MM.1S (cell line): ENCODE measurements at places on chromosomes 16 and 17.

DNA sequence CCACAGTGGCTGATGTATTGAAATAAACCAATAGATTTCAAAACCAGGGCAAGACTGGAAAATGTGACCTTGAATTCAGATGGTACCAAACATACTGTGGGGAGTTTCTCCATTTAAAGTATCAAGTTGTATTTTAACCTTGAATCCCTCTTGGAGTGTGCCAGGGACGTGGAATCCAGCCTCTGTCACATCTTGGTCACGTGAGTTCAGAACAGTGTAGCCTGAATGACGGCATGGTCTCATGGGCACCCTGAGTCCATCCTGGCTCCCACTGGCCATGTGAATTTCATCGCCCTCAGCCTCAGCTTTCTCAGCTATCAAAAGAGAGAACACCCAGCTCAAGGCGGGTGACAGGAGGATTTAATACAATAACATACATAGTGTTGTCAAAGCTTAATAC, 6.8 kb downstream of the ZNF771 start:
- H3K27ac ChIP-seq: no peak overlapping the region
- 0 out of 2 replicates have a peak, but pooled peaks cover 4% of the 10 kb centered on the region for H3K36me3 ChIP-seq
- H3K4me1 ChIP-seq: peaks cover 32% of the 10 kb centered on the region
- no peaks in the 10 kb centered on the region for H3K27me3 ChIP-seq

DNA sequence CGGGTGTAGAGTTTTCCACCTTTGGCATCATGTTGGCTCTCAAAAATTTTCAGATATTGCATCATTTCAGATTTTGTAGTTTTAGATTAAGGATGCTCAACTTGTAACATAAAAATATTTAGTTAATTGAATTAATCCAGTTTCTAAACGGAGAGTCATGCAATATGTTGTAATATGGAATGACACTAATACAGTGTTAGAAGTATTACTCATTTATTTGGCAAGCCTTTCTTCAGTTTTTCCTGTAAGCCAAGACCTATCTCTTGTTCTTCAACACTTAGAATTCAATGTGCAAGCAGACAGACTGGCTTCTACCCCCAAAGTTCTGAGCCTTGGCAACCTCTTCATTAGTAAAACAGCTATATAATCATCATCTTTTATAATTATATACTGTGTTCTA, 985.0 kb upstream of the GOT2 start:
- no peak for DNase-seq
- no peaks in the 10 kb centered on the region for H3K27me3 ChIP-seq

DNA sequence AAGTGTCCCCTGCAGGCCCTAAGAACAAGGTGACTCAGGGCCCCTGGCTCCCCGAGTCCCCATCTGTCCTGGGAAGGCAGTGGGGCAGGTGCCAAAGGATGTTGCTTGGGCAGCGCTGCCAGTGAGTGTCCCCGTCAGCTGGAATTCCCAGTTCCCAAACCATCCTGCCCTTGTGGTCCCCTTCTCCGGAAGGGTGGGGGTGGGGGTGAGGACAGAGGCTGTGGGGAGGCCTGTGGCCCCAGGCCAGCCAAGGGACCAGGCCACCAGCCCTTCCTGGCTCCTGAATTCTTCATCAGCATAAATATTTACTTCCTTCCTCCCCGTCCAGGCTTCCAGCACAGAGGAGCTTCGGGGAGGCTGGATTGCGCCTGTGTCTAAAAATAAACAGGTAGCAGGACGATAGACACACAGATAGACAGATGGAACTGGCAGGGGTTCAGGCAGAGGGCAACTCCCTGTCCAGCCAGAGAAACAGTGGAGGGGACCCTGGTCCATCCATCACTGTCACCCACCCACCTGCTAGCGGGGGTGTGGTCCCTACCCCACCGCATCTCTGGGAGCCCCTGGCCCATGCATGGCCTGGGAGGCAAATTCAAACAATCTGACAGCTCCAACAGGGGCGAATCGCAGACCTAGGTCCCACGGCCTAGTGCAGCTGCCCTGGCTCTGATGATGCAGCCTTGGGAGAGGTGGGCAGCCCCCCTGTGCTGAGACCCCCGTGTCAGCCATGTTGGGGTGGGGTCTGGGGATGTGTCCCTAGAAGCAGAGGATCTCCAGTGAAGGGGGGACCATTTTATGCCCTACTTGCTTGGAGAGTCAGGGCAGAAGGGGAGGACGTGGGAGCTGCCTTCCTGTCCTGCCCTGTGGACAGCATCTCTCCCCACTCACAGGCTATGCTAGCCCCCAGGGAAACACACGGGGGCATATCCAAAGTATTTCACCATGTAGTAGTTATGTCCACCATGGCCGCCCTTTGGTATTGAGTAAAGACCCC, 13.2 kb downstream of the GLIS2 start:
- no peak overlapping the region for H3K27ac ChIP-seq
- no peak for DNase-seq
- H3K36me3 ChIP-seq: no peaks in the 10 kb centered on the region
- H3K27me3 ChIP-seq: peaks cover 40% of the 10 kb centered on the region
- H3K4me1 ChIP-seq: no peaks in the 10 kb centered on the region

DNA sequence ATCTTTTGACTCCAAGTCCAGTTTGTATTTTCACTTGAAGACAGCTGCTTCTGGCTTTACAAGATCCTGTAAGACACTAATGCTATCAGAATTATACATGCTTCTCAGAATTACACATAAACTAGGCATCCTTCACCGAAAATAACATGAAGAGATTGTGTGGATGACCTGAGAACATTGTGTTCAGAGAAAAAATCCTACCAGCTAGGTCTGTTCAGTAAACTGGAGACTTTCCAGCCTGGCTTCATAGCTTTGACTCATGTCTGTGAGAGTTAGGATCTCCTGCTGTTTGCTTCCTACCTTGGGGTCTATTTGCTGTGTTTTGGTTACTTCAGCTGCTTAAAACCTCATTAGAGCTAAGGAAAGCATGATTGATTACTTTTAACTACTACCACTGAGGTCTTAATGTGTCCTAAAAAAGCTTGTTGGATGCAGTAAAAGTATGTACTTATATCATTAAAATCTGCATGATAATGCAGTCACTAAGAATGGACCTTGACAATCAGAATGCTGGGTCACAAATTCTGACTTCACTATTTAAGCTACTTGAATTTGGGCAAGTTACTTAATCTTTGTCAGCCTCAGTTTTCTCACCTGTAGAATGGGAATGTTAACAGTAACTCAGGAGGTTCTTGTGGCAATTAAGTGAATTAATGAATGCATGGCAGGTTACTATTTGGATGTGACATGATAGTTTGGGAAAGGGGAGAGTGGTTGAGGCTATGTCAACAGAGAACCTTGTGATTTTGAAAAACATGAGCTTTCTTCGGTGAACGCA, 8.0 kb upstream of the MYH13 start:
- no peak overlapping the region for H3K4me3 ChIP-seq
- no peaks in the 10 kb centered on the region for H3K4me1 ChIP-seq
- H3K27ac ChIP-seq: no peak overlapping the region
- no peaks in the 10 kb centered on the region for H3K36me3 ChIP-seq

DNA sequence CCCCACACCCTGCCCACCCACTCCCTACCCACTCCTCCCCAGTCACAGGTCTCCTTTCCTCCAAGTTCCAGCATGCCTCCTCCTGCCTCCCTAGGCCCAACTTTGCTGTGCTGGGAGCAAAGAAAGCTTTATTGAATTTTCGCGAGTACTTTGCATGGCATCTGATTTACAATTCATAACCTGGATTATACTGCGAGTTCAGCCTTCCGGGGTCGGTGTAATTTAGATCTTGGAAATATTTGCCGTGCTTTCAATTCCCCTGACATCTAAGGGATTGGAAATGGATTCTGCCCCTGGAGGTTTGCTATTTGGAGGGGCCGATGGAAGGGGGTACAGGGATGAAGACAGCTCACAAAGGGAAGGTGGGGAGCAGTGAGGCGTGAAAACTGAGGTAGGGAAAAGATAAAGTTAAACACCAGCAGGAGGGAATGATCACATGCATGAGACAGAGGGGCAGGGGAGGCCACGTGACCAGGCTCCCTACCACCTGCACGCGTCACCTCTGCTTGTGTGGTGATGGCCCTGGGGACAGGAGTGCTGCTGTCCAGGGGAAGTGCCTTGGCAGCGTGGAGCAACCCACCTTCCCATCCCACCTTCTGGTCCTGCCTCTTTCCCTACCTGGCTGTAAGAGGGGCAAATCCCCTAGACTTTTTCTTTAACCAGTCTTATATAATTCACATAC, 132.3 kb upstream of the RPL38 start:
- H3K4me3 ChIP-seq: no peak overlapping the region
- DNase-seq: no peak
- H3K4me1 ChIP-seq: no peaks in the 10 kb centered on the region
- H3K27me3 ChIP-seq: peaks cover 52% of the 10 kb centered on the region
